Activated CD8-positive, alpha-beta memory T cell treated with anti-CD3 and anti-CD28 coated beads for 36 hours (primary cell): ENCODE measurements at places on chromosomes 12 and 14. TPM values are rescaled to one million over a fixed set of nuclear protein-coding genes. Genes with fewer than 3 reads are reported as not detected.

The IL26 gene
- total RNA-seq, result 0.50 TPM

The GTF2H3 gene
- 77.4 TPM for total RNA-seq

The KIF5A gene
- 1.7 TPM for total RNA-seq

The CISTR gene
- not detected for total RNA-seq

The CGRRF1 gene
- total RNA-seq, result 14.3 TPM

The KICS2 gene
- 12.1 TPM for total RNA-seq

The MUCL1 gene
- not detected for total RNA-seq
